ENCODE measurements at places on chromosomes 1 and 21.
A peak's percentile ranks its signal among the peaks of the same experiment; 100 is the strongest.

GRCh38 chr21:21159253-21159899, 161.2 kb downstream of the NCAM2 start:
- DNase-seq = no peak

DNA sequence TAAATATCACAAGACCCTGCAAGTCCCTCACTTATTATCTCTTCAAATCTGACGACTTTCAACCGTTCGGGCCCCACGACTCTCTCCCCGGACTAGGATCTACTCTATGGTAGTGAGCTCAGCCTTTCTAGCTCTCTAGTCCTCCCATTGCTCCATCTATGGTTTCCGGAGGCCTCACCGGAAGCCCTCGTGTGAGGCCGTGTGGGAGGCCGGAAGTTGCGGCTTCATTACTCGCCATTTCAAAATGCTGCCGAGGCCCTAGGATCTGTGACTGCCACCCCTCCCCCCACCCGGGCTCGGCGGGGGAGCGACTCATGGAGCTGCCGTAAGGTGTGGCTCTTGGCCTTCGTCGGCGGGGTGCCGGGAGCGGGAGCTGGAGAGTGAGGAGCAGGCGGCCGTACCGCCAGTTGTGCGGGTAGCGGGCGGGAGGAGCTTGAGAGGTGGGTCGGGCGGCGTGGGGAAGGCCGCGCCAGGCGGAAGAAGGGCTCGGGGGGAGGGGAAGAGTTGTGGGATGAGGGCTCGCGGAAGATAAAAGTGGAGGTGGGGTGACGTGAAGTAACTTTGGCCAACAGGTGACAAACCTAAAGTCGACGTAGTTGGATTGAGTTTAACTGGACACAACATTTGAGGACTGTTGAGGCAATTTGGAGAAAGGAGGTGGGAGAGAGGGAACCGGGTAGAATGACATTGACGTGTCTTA, at the start of gene MDM4:
TSS of gene MDM4 (plus strand) at position 227 of the 700 bp plus-strand sequence. CDS start 9,113 bp downstream, outside the sequence.
- peak; percentile 97 for DNase-seq

DNA sequence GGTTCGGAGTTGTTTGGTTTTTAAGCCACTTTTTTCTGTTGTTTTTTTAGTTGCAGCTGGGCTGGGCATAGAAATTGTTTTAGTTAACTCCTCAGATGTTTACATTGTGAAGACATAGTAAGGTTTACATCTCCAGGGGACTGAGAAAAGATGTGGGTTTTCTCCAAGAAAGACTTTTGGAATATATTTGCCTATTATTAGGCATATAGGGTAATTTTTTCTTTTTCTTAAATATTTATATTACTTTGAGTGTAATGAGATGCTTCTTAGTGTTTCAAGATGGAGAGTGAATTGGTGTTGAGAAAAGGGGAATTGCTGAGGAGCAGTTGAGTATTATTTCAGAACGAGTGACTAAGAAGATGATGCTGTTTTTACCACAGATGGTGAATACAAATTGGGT, 26.6 kb upstream of the PIGK start:
- DNase-seq = no peak

- no peak for DNase-seq
These were observed 43.8 kb downstream of the RBM11 start for GRCh38 chr21:14259747-14260146.

DNA sequence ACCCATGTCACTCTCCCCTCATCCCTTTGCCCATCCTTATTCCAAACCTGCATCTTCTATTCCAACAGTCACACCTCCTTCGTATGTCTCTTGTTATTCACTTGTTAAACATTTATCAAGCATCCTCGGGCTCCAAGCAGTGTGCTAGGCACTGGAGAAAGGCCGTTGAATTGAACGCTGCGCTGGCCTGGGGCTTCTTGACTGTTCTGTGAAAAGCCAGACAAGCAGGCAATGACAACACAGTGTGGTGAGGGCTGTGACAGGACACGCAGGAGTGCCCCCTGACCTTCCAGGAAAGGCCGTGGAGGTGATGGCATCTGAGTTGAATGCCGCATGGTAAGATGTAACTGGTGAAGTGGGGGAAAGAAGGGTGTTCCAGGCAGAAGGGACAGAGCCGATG, 19.2 kb downstream of the ETV3 start:
- no peak for DNase-seq

DNA sequence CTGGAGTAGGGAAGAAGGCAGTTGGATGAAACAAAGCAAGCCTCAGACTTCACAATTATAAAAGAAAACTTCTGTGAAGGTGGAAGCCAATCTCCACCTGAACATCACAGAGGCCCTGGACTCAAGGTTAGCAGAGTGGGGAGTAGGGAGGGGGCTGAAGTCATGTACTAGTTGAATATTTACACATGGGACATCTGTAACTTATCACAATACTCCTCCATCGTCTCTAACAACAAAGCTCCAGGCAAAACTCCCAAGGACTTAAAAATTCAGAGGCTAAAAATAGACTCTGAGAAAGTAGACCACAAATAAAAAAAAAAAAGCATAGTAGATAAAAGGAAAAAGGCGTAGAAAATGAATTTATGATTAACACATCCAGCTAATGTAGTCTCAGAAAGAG, 326.3 kb upstream of the PKN2 start:
- DNase-seq = no peak

GRCh38 chr1:209062081-209062620, 521.4 kb upstream of the CAMK1G start:
- no peak for DNase-seq

DNA sequence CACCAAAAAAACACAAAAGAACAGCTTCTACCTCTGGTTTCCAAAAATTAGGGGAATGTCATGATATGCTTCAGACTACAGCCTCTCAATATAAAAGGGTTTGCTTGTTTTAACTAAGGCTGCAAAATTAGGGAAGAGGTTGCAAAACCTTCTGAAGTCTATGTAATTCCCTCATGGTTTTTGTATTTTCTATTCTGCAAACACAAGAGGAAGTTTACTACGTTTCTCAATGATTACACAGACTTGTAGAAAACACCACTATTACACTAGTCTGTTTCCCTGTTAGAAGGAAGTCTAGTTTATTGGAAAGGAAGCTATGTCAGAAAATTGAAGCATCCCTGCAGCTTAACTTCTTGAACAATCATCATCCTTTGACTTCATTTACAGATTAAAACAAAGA, 229.7 kb upstream of the FMN2 start:
- DNase-seq = no peak

DNA sequence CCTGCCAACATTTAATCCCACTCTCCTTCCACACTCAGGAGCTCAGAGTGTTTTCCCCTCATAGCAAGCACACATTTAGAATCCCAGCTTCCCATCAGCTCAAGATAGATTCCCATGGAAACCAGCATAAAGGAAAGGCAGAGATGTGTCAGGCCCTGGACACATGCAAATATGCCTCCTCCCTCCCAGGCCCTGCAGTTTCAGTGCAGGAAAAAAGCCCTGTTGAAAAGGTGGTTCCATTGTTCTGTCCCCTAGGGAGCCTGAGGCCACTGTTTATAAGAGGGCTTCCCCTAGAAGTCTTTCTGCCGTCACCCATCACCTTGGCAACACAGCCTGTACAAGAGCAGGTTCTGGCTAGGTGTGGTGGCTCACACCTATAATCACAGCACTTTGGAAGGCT, 3.6 kb downstream of the CACNA1S start:
- DNase-seq = no peak

- no peak for DNase-seq
These were observed 8.1 kb upstream of the GBP5 start for GRCh38 chr1:89280766-89281165.

GRCh38 chr1:146012703-146013558, 8.6 kb downstream of the HJV start:
- no peak for DNase-seq

GRCh38 chr21:29470397-29470796, 171.7 kb downstream of the BACH1 start:
- DNase-seq = no peak

GRCh38 chr1:59814901-59815825, at the start of gene HOOK1:
Gene HOOK1 (plus strand): TSS chr1:59814949. CDS start chr1:59815118, 169 bp downstream.
- DNase-seq = peak; percentile 39

DNA sequence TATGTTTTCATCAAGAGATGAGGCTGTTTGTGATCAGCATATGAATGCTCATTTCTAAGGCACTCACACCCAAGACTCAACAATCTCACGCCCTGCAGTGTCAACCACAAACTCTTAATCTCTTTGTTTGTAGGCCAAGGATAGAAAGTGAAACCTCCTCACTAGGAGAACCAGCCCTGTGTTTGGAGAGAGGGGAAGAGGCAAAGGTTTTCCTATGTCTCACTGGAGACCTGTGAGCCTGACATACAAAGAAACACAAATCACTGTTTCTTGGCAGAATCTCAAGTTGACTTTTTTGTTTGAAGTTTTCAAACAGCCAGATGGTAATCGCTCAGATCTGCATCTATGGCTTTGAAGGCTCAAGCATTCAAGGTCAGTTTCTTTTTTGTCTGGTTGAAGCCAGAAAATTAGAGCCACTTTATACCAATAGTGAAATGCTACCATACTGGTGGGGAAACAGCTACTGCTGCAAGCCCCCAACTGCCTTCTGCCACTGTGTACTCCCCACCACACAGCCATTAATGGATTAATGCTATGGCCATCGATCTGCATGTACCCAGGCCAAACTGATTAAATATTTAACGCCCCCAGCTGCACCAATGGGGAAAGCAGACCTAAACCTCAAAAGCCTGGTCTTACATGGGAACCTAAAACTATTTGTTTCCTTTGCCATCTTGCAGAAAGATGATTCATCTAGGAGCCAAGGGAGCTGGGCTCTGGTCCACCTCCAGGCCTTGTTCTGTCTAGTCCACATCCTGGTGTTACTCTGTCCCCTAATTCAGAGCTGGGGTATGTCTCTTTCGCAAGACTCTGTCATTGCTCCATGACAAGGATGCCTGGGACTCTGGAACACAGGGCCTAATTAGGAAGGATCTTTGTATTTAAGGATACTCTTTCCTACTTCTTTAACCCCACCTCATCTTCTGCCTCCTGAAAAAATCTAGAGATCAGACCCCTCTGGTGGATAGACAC, 16.3 kb downstream of the PDZK1 start:
- DNase-seq = no peak

DNA sequence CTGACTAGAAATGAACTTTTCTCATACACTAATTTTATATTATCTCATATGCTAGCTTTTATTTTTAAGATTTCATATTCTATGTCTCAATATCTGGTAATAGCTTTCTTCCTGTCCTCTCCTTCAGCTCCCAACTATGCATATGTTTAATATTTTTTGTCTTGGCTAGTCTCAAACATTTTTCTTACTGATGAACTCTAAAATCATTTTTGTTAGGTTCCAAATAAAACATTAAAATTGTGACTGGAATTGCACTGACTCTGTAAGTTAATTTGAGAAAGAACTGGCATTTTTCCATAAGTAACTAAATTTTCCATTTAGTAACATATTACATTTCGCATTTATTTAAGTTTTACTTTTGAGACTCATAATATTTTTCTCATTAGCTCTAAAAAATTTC, 368.5 kb upstream of the DPYD start:
- no peak for DNase-seq

GRCh38 chr1:23122023-23122748, 46.5 kb downstream of the LUZP1 start:
- DNase-seq = no peak

DNA sequence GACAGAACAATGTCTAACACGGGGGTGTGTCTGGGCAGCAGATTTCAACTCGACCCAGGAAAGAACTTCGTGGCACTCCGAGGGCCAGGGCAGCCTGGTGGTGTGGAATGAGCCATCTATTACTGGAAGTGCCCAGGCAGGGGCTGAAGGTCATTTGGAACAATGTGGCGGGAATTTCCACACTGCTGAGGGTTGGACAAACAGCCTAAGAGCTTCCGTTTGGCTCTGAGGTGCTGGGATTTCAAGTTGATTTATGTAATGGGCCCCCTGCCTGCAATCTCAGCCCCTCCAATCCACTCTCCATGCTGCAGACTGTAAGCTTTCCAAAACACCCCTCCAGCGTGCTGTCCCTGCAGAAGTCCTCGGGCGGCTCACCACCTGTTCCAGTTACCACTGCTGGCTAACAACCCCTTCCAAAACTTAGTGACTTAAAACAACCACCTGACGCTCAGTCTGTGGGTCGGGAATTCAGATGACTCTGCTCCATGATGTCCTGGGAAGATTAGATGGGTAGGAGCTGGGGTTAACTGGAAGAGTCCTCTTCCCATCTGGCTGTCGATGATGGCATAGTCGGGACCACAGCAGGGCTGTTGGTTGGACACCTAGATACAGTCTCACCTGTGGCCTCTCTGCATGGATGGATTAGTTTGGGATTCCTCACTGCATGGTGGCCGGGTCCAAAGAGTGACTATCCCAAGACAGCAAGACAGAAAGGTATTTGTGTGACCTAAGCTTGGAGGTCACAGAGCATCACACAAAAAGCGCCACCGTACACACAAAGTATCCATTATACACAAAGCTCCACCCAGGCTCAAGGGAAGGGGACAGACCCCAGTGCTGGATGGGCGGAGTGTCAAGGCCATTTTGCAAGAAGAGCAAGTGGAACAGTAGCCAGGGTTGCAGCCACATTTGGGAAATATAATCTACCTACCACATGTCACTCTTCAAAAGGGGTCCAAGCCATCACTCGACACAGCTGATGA, 89.7 kb upstream of the IFFO2 start:
- DNase-seq = no peak

GRCh38 chr1:193189442-193190095, 3.2 kb upstream of the B3GALT2 start:
- no peak for DNase-seq

DNA sequence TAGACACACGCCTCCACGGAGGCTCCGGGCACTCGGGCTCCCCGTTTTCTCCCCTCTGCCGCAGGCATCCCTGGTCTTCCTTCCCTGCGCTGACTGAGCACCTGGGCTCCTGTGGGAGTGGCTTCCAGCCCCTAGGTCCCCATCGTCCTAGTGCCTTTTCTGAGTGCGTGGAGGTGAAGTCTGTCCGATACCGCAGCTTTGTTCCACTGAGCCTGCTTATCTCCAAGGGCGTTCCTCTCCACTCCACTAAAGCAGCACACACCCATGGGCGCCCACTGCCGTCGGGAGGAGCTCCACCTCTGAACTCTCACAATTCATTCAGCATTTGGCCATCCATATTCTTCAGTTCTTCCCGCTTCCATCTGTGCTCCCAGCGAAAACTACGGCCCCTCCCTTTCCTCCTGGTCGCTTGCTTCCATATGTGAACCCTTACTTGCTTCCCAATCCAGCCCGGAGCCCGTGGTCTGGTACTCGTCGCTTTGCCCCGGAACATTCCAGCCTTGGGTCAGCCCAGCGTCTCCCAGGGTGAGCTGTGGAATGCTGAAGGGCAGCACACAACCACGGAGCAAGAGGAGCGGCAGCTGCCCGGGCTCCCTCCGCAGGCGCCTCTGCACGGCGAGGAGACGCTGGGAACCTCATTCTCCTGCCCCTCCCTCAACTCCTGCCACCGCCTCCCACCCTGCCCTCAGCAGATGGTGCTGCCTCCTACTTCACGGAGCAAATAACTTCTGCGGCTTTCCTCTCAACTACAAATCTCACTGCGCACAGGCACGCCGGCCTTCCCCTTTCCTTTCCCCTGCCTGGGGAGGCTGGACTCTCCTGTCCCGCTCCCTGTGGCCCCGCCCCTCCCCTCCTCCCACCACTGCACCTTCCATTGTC, 27.5 kb downstream of the ATP8B2 start:
- DNase-seq = no peak

- no peak for DNase-seq
These were observed 29.9 kb downstream of the KLHL20 start for GRCh38 chr1:173744651-173745050.

GRCh38 chr1:59609245-59609644, 205.5 kb upstream of the HOOK1 start:
- no peak for DNase-seq
